Fibroblast of mammary gland (primary cell): ENCODE measurements at places on chromosomes 4 and X.
A peak's percentile ranks its signal among the peaks of the same experiment; 100 is the strongest.

GRCh38 chr4:165844161-165844560 lies 28.9 kb upstream of the TLL1 start:
- no peak for DNase-seq

- no peak for DNase-seq
Measured at GRCh38 chr4:83180431-83180968, 66.0 kb upstream of the PLAC8 start.

- DNase-seq, result no peak
Measured at GRCh38 chr4:137614491-137614890, 82.2 kb upstream of the PCDH18 start.

DNA sequence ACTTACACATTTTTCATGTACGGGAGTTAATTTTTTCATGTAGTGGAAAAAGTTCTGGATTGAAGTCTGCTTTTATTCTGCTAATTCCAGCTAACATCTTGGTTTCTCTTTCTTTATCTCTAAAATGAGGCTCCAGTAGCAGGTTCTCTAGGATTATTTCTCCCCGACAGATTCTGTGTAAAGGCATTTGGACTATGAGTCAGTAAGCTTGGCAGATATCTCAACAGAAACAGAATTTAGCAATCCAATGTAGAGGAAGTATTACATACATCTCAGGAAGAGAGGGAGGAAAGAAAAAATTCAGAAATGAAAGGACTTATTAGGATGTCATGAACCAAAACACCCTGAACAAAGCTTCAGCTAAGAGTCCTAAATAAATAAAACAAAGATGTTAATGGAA lies 1682.3 kb upstream of the TENM3 start:
- DNase-seq, result peak; percentile 20

DNA sequence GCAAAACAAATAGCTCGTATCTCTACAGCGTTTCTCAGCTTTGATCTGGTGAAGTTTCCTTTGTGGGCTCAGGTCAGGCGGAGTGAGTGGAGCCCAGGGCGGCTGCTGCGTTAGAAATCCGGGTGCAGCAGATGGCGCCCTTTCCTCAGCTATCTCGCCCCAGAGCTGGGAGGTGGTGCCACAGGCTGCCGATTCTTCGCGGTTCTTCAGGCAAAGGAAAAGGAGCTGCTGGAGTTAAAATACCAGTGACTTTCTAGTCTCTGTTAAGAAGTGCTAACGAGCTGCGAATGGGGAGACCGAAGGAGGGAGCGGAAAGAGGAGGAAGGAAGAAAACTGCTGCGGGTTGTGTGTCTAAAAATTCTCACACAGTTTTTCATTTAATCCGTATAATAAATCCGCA lies 114.6 kb downstream of the CPE start:
- peak; percentile 53 for DNase-seq

DNA sequence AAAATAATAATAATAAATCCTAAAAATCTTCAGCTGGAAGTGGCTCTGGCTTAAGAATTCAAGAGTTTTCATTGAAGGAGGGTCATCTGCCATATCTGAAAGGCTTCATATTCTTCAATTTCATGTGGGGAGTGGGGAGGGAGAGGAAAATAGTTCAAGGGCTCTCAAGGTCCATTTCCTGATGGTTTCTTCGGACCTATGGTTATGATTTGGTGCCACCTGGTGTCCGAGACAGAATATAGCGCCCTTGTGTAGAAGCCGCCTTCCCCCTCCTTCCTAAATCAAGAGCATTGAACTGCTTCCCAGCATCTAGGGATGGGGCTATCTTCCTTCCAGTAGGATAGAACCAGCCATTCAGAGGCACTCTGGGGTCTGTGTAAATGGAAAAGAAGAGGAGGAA lies 34.3 kb downstream of the NLGN3 start:
- peak; percentile 73 for DNase-seq

- no peak for DNase-seq
Measured at GRCh38 chrX:8845469-8845868, 44.3 kb upstream of the FAM9A start.

DNA sequence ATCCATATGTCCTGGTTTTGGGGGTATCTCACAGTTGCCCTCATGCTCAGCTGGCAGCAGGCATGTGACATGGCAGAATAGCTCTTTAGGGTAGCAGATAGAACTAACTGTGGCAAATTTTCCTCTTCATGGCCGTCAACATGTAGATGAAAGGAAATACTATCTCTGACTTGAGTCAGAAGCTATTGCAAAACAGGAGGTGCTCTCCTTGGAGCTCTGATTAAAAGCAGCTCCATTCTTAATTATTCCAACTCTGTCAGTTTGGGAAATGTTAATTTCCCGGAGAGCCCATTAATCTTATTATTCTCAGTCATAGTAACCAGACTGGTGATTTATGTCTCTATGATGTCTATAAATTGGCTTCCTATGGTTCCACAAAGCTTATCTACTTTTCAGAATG lies 18.2 kb downstream of the IL13RA1 start:
- DNase-seq, result peak; percentile 57

- peak; percentile 87 for DNase-seq
Measured at GRCh38 chrX:13048280-13048679, 3.9 kb upstream of the FAM9C start.

GRCh38 chrX:150050387-150050786 lies 112.1 kb upstream of the EOLA2 start:
- no peak for DNase-seq

GRCh38 chr4:8525383-8526120 lies 54.6 kb upstream of the GPR78 start:
- no peak for DNase-seq

DNA sequence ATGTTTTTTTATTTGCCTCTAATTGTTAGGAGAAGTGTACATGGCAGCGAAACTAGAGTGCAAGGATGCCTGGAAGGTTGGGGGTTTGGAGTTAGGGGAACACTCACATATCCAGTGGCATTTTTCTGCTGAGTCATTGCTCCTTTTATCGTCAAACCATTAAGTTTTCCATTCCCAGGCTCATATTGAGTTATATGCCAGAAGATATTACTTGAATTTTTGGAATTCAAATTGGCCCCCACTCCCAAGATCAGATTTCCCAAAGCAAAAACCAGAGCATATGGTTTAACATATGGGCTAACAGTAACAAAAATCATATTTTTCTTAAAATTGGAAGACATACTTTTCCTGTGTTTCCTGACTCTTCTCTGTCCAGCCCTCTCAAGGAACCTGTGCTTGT lies 152.7 kb downstream of the FSTL5 start:
- no peak for DNase-seq

- no peak for DNase-seq
Measured at GRCh38 chr4:139828966-139829664, 163.5 kb downstream of the MGST2 start.

DNA sequence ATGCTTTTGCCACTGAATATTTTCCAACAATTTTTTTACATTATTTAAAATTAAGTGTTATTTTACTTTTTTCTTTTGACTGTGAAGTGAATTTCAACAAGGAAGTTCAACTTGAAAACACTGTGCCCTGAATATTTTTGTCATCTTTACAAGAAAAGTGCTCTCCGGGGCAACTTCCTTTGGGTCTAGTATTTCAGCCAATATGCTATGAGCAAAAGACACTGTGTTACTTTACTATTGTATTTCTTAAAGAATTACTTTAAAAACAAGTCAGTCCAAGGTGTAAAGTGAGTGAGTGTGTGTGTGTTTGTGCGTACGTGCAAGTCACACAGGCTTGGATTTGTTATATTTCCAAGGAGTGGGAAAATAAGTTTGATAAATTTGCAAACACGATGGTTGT lies 7.6 kb upstream of the USP53 start:
- no peak for DNase-seq

GRCh38 chr4:133102612-133103409 lies 46.3 kb upstream of the PCDH10 start:
- DNase-seq, result no peak

DNA sequence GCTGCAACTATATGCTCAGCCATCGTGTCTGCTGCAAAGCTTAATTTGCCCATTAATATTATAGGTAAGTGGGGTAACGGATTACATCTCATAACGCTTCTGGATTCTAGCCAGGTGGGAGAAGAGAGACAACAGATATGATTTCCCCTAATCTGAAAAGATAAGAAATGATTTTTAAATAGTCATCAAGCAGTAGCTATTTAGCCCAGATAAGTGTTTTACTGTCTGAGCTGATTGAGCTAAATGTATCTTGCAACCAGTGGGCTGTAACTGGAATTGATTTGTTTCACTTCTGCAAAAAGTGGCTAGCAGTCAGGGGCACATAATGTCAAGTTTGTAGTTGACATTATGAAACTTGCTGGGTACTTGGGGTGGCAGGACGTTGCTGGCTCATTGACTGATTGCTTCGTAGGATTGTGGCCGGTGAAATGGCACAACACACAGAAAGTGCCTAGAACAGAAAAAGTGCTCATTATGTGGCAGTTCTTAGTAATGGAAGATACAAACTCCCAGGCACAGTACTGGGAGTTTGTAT lies 18.5 kb downstream of the LAP3 start:
- DNase-seq, result no peak

DNA sequence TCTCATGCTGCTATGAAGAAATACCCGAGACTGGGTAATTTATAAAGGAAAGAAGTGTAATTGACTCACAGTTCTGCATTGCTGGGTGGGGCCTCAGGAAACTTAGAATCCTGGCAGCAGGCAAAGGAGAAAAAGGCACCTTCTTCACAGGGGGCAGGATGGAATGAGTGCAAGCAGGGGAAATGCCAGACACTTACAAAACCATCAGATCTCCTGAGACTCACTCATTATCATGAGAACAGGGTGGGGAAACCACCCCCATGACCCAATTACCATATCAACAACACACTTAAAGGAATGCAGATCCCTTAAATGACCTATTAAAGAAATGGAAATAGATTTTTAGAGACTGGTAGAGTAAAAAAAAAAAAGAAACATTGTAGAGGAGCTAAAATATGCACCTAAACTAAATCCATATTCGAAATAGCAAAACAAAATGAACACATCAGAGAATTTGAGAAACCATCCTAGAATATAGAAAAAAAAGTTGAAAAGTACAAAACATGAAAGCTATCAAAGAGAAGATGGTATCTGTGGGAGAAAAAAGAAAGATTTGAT lies 104.3 kb upstream of the UGT8 start:
- no peak for DNase-seq

- no peak for DNase-seq
Measured at GRCh38 chrX:140943513-140943912, 58.9 kb upstream of the SPANXB1 start.

DNA sequence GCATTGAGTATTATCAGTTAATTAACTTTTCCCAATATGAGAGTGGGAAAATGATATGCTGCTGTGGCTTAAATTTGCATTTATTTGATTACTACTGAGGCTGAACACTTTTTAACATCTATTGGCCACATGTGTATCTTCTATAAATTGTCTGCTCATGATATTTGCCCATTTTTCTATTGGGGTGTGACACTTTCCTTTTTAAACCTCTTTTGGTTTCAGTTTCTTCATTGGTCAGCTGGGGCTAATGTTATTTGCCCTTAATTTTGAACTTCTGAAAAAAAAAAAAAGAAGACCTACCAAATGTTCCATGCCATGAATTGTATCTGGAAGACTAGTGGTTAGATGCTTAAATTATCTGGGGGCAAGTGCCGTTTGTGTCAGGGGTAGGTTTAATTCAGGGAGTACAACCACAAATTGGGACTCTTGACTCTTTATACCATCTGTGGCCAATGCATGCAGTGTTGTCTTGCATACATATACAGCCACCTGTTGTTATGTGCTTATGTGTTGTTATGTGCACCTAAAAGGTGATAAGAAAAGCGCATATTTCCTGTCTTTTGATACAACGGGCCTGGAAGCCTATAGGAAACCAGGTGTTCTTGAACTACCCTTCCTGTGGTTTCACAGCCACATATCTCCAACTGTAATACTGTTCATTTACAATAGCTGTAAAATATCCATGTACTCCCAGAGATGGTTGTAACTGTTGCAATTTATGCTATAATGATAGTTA lies 49.0 kb downstream of the SH2D1A start:
- no peak for DNase-seq
